ENCODE measurements at places on chromosomes 2 and 18.
A peak's percentile ranks its signal among the peaks of the same experiment; 100 is the strongest.

- DNase-seq: no peak
Observed at GRCh38 chr2:65050931-65051330, 5.3 kb upstream of the CEP68 start.

GRCh38 chr2:88765154-88765888 is 73.8 kb downstream of the RPIA start:
- DNase-seq: no peak

- no peak for DNase-seq
Observed at GRCh38 chr2:38178119-38178518, 102.2 kb upstream of the CYP1B1 start.

- DNase-seq: no peak
Observed at GRCh38 chr2:229586012-229586411, 128.3 kb downstream of the DNER start.

GRCh38 chr18:79568543-79569205 is 110.9 kb upstream of the CTDP1 start:
- no peak for DNase-seq

- DNase-seq: no peak
Observed at GRCh38 chr2:149562324-149562723, 25.3 kb downstream of the MMADHC start.

DNA sequence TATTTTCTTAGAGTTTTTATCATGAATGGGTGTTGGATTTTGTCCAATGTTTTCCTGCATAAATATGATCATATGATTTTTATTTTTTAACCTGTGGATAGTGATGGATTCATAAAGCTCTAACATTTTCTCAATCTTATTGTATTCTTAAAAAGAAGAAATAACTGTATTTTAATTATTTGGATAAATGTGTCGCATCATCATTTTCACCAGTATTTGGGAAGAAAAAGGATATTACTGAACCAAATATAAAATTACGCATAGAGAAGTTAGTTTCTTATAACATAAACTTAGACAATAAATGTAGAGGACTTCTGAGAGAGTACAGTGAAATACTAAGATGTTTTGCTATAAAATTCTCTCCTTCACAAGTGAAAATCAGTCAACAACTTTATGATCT is 126.0 kb upstream of the CHST9 start:
- no peak for DNase-seq

DNA sequence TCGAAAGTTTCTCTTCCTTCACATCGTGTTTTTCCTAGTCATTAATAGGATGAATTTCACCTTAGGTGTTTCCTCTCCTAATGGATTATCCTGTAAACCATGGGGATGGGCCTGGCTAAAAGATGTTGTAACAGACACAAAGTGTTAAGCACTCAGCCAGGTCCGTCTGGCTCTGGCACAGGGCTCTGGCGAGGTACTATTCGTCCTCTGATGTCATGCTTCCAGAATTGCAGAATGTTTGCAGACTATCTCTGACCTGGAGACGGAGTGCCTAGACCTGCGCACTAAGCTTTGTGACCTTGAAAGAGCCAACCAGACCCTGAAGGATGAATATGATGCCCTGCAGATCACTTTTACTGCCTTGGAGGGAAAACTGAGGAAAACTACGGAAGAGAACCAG is 13.2 kb downstream of the ATG16L1 start:
- no peak for DNase-seq

- no peak for DNase-seq
Observed at GRCh38 chr18:26207937-26208336, 18.3 kb upstream of the TAF4B start.

DNA sequence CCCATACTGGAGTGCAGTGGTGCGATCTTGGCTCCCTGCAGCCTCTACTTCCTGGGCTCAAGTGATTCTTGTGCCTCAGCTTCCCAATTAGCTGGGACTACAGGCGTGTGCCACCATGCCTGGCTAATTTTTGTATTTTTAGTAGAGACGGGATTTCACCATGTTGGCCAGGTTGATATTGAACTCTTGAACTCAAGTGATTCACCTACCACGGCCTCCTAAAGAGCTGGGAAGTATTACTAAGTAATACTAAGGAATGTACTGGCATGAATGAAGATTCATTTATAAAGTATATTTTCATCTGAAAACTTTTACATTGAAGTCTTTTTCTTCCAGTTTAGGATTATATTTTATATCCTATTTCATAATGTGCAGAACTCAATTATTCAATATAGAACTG is 38.1 kb downstream of the NUP35 start:
- no peak for DNase-seq

- DNase-seq: no peak
Observed at GRCh38 chr2:146820672-146821071, 1024.2 kb upstream of the ACVR2A start.

GRCh38 chr2:69601179-69601612 is 42.3 kb downstream of the AAK1 start:
- no peak for DNase-seq

GRCh38 chr18:45255197-45255890 is 359.9 kb upstream of the SLC14A2 start:
- DNase-seq: no peak

GRCh38 chr2:127581516-127582490 is 46.3 kb downstream of the MYO7B start:
- no peak for DNase-seq

DNA sequence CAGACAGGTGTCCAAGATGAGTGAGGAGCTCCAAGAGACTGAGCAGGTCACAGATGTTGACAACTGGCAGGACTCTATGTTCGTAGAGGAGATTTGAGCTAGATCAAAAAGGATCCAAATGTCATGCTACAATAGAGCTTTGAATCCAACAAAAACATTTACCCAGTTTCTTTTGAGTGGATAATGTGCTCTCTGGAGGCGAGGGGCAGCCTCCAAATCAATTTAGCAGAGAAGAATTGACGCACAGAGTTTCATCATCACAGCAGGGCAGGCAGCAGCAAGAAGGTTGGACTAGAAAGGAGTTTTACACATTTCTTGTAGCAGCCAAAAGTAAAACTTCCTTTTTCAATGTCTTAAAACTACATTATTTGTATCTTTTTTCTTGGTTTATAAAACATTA is 653.0 kb downstream of the RNF144A start:
- no peak for DNase-seq

DNA sequence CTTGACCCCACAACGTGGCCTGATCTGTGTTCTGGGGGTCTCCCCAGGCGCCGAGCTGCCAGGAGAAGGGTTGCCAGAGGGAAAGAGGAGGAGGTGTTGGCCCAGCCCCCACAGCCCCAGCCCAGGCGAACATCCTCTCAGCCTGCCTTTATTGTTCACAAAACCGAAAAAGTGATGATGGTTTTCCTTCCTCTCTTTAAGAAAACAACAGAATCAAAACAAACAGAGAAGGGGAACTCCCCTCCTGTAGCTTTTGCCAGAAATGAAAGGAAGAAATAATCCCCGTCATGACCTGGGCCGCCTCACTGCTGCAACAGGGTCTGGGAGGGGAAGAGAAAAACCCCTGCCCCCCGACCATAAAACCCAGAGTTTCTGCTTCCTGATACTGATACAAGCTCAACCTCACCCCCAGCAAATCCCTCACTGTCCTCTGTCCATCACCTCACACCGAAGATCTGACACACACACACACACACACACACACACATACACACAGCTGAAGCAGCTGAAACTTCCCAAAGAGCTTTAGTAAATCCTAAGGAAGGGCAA is 52.0 kb downstream of the ZFP36L2 start:
- DNase-seq: peak; percentile 89

DNA sequence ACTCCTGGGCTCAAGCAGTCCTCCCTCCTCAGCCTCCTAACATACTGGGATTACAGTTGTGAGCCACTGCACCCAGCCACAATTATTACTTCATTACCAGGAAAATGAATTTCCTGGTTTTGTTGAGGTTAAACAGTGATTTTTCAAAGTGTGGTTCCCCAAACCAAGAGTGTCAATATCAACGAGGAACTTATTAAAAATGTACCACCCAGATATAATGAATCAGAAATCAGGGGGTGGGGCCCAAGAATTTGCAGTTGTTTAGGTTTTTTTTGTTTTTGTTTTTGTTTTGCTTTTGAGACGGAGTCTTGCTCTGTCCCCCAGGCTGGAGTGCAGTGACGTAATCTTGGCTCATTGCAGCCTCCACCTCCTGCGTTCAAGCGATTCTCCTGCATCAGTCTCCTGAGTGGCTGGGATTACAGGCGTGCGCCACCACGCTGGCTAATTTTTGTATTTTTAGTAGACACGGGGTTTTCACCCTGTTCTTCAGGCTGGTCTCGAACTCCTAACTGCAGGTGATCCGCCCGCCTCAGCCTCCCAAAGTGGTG is 94.1 kb downstream of the WDSUB1 start:
- DNase-seq: no peak

- no peak for DNase-seq
Observed at GRCh38 chr18:7789856-7790552, 222.9 kb downstream of the PTPRM start.

DNA sequence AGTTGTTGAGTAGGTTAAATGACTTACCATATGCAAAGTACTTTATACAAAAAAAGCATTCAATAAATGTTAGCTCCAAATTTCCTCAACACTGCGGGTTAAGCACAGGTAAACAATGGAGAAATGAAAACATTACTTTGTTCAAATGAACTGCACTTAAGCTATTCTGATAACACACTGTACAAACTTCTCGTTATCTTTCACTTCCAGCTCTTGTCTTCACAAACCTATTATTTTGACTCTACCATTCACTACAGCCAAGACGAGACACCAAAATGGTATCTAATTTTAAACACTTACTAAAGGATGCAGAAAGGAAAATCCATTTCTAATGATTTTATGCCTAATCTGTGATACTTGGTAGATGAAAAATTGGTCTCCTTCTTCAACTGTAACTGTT is 43.8 kb downstream of the SLC40A1 start:
- DNase-seq: no peak

DNA sequence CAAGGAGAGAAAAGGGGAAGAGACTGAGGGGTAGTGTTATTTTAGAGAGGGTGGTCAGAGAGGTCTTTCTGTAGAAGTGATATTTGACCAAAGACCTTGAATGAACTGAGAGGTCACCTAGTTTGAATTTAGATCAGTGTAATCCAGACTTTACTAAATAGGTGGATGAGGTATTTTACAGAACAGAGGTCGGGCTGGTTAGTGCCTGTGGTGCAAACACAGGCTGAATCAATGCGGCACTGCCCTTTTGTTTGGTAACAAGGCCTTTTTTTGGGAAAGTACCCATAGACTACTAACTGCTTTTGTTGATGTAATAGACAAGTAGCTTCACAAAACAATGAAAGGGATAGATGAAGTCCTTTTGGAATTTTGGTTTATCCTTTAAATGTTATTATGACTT is 15.9 kb downstream of the RAPGEF4 start:
- DNase-seq: no peak
